Upper lobe of right lung (tissue), 1 donor: ENCODE measurements at places on chromosomes 5 and 9.
A peak's percentile ranks its signal among the peaks of the same experiment; 100 is the strongest.

DNA sequence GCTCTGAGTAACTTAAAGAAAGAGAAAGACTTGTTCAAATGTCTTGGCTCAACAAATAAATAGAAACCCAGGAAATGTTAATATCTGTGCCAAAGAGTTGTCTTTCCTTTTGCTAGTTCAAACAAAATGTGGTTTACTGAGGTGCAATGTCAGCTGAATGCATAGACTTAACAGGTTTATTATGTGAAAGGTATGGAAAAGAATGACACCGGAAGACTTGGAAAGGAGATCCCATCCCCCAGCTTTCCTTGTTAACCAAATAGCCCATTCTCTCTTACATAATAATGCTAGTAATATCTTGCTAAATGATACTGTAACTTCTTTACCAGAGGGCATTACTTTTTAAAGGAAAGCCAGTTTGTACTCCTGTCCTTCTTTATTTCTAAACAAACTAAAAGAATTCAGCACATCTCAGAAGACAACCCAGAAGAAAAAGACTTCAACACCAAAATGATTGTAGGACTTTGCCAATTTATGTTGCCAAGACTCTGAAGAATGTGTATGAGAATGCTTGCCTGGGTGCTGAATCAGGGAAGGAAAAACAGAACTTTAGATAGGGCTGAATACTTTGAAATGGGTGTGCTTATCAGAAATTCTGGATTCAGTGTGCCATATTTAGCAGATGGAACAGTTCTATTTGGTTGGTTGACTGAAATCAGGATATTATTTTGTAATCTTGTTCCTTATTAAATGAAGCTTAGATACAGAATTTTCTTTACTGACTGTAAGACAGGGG, 344.1 kb downstream of the TMEM38B start:
- no peaks in the 10 kb centered on the region for H3K36me3 ChIP-seq
- H3K27ac ChIP-seq: no peak overlapping the region
- no peak overlapping the region for H3K4me3 ChIP-seq
- H3K4me1 ChIP-seq: no peaks in the 10 kb centered on the region
- DNase-seq: no peak

DNA sequence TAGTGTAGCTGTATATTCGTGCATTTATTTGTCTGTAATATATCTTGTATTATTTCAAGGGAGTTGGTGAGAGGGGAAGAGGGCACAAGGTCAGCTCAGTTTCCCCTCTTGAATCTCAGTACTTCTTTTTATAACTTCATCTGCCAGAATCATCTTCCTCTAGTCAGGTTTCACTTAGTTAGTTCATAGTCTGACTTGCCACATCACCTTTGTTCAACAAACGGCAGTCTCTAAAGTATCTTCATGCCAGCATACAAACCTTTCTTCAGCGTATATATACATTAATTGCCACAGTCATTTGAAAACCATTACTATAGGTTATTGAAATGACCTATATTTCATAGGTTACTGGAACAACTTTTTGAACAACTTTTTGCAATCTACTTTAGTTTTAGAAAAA, 1.6 kb downstream of the ECM2 start:
- H3K36me3 ChIP-seq: no peaks in the 10 kb centered on the region
- H3K27me3 ChIP-seq: no peaks in the 10 kb centered on the region
- DNase-seq: no peak
- peak overlapping the region; percentile 24 for H3K27ac ChIP-seq
- no peak overlapping the region for H3K4me3 ChIP-seq

GRCh38 chr5:124661317-124662141, 84.9 kb downstream of the ZNF608 start:
- peak overlapping the region; percentile 74 for H3K27ac ChIP-seq
- DNase-seq: no peak
- H3K36me3 ChIP-seq: no peaks in the 10 kb centered on the region
- H3K4me3 ChIP-seq: no peak overlapping the region
- H3K27me3 ChIP-seq: no peaks in the 10 kb centered on the region

- no peak overlapping the region for H3K4me3 ChIP-seq
- H3K27me3 ChIP-seq: no peaks in the 10 kb centered on the region
- DNase-seq: no peak
Measured at GRCh38 chr5:81936750-81937149, 35.1 kb upstream of the ATG10 start.

GRCh38 chr9:96500696-96501632, 51.0 kb downstream of the HABP4 start:
- no peak for DNase-seq
- no peak overlapping the region for H3K4me3 ChIP-seq
- H3K27me3 ChIP-seq: no peaks in the 10 kb centered on the region
- no peaks in the 10 kb centered on the region for H3K4me1 ChIP-seq

DNA sequence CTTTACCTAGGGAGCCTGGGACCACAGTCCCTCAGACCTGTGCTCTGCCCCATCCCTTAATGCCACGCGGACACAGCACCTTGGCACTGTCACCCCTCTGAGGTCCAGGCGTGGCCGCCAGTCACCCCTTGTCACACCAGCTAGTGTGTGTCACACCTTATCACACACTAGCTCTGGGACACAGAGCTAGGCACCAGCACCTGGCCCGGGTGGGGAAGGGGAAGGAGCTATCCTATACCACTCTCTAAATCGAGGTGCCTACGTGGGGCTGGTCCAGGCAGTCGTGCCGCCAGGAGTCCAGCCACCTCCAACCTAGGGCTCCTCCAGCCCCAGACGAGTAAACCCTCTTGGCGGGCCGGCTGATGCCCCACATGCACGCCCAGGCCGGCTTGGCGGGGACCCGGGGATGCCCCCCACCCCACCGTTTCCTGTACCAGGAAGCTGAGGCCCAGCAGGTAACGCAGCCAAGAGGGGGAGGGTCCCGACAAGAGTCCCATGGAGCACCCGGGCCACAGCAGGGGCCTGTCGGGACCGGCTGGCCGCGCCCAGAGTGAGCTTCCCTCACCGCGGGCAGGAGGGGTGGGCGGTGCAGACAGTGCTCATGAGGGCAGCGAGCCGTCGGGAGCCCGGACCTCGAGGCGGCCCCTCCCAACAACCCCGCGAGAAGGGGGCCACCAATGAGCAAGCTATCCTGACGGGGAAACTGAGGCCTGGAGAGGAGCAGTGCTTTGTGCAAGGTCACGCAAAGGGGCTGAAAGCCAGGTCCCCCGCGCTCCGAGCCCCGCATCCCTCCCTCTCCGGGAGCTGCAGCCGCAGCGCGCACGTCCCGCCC, 550 bp downstream of the CORO2A start:
- peak overlapping the region; percentile 71 for H3K27ac ChIP-seq
- H3K4me3 ChIP-seq: peak overlapping the region; percentile 71
- H3K4me1 ChIP-seq: peaks cover 8% of the 10 kb centered on the region
- H3K27me3 ChIP-seq: no peaks in the 10 kb centered on the region
- peak; percentile 86 for DNase-seq
